ENCODE measurements at places on chromosomes 11 and 22.

DNA sequence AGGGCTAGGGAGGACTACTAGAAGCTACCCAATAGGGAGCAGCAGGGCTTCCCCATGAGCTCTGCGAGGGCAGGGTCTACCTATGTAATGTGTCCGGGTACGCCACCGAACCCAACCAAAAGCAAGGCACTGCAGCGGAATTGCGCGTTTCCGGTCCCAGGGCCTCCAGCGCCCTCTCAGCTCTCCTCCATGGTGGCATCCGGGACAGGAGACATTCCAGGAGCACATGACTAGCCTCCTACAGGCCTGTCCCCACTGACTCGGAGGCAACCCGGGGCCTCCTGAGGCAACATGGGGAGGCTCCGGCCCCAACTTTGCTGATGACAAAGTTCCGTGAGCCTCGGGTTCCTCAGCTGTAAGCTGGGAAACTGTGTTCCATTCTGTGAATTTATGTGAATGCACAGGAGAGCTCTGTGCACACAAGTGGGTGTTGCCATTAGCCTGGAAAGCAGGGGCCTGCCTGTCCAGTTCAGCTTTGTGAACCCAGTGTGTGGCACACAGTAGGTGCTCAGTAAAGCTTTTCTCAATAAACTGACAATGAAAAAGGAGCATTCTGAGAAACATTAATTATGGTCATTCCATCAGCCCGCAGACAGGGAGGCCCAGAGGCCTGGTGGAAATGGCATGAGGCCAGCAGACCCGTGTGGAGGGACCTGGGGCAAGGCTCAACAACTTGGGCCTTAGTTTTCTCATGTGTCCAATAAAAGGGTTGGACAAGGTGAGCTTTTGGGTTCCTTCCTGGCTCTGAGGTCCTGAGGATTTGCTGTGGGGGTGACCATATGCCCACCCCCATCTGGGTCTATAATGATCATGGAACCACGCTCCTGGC lies 50.3 kb downstream of the CHRDL2 start:
- DNase-seq: no peak

- no peak for DNase-seq
These were observed 339.3 kb upstream of the SYN3 start for GRCh38 chr22:33397381-33397907.

GRCh38 chr11:121466063-121466794 lies 13.5 kb upstream of the SORL1-AS1 start:
- DNase-seq: peak; percentile 64

DNA sequence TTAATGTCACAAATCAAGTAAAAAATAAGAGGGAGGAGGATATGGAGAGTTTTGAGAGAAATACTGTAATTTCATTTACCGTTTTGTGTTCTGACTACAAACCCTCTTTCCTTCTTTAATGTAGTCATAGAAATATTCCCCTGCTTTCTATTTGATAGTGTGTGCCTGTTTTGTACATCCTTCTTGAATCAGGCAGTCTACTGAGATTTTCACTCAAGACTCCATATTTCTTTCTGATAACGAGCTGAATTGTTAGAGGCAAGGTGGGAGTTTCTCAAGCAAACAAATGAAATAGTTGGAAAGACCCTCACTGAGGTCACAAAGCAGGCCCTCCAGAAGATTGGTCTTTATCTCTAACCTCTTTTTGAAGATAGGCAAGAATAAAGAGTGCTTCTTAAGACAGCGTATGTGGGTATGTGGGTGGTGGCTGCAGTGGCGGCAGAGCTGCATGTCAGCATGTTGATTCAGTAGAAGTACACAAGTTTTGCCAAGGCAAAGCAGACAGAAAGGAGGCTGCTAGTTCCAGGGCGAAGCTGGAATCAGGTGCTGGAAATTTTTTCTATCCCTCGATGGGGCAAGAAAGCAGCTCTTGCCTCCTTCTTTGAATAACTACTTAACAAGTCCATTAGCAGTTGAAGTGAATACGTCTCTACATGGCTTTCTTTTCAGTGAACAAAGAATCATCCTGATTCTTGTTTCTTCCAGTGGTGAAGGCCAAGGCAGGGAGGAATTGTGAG lies 164.2 kb downstream of the FAM76B start:
- no peak for DNase-seq

- DNase-seq: no peak
These were observed at the start of gene LIF for GRCh38 chr22:30245985-30246813. Gene LIF, minus strand, starts transcription at chr22:30246759. Its CDS starts 64 bp downstream, at chr22:30246695.

- DNase-seq: no peak
These were observed 33.5 kb upstream of the RTL6 start for GRCh38 chr22:44531487-44531886.

DNA sequence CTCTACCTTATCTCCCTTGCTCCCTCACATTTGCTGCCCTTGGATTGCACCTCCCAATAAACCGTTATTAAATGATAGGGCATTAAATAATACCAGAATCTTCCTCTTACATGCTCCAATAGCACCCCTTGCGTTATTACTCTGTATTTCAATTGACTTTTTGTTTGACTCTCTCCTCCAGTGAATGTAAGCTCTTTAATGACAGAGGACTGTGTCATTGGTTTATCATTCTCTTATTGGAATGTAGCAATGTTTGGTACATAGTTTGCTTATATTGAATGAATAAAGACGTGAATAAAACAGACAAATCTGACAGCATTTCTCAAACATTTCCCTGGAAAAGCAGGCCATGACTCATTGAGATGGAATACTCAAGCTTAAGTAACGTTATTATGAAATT lies 8.7 kb upstream of the MPEG1 start:
- DNase-seq: peak; percentile 79
